Stimulated activated CD4-positive, alpha-beta T cell treated with anti-CD3 and anti-CD28 coated beads, Interleukin-15, amount 100 ng/mL, for 24 hours (primary cell): ENCODE measurements at places on chromosomes 12 and 14.

GRCh38 chr14:71430321-71430677 is 501.9 kb upstream of the RGS6 start:
- DNase-seq = no peak

DNA sequence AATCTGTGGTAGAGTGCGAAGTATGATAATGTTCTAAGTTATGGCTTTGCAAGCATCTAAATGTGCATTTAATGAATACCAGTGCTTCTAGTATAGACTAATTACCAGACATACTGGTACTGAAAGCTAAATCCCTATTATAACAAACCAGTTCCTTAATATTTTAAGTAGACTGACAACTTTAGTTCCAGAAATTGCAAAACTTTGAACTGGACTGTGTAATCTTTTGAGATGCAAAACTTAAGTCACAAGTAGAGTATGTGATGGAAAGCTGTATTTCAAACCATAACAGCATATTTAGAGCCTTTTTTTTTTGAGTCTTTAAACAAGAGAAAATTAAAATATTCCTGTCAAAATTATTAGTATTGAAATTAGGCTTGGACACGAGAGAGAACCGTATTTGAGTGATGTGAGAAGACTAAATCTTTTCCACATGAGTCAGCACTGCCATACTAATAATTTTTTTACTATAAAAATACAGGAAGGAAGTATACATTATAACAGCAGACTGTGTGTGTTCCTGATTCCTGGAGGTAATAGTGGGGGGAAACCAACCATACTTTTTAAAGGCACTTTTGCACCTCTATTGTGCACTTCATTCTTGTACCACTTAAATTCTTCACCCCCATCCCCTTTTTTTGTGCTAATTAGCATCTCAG is 45.5 kb downstream of the PPM1A start:
- no peak for DNase-seq

DNA sequence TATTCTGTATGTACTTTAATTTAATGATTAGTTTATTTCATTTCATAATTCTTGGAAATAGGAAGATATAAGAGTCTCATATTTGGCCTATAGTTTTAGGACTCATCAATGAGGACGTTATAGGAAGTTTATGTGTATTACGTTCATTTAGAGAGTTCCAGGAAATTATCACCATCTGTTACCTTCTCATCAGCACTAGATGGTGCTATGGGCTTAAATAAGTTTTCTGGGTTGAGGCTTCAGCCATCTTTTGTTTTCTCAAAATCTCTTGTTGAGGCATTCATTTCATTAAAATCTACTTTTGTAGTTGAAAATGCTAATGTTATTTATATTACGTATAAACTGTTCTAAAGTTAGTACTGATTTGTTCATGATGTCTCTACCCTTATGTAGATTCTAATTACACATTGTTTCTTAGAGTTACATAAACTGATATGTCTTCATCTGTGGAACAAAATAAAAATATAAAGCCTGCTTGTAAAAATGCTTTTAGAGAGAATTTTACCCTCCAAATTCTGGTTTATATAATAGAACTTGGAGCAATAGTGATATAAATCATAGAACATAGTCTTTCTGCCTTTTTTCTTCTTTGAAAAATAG is 89.2 kb downstream of the CFAP54 start:
- no peak for DNase-seq

DNA sequence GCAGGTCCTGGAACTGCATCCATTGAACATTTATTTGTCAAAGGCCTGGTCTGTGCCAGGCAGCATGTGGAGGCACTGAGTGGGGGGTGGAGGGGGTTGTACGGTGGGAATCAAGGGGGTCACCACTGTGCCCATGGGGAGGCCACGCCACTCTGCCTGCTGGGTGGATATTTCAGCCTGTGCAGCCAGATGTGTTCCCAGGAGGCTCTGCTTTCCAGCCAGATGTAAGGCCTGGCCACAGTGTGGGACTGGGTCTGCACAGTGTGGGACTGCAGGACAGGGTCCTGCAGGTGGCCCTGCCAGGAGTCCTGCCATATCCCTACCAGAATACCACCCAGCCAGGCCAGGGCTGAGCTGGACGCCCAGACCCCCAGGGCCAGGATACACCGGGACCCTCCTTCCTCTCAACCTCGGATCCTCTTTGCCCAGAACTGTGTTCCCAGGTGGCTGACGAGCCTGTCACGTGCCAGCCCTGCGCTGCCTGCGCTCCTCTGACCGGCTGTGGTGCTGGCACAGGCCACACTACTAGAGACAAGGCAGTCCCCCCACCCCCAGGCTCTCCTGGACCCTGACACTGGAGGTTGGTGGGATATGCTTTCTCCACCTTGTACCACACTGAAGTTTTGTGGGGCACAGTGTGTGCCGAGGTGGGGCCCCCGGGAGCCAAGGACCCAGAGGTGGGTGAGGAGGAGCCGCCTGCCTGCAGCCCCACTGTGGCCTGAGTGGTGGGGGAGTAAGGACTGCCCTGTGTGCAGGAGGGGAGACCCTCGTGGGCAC is 17.5 kb downstream of the XRCC3 start:
- no peak for DNase-seq

DNA sequence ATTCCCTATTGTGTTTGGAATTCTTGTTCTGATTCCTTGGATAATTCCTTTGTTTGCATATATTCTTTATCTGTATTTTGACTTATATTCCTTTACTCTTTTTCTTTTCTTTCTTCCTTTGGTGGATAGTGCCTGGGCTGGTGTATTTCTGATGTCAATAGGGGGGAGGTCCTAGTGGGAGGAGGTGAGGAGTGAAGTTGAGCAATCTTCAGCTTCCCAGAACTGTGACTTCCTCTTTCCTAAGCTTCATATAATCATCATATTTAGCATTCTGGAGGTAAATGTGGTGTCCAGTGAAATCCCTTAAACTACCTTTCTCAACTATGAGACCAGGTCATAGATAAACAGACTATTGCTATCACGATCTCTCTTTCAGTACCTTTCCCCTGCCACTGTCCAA is 29.6 kb upstream of the TBPL2 start:
- DNase-seq = no peak
